ENCODE measurements at places on chromosomes 4 and X.

GRCh38 chr4:26319949-26320537 is 771 bp upstream of the RBPJ start:
- DNase-seq: no peak

DNA sequence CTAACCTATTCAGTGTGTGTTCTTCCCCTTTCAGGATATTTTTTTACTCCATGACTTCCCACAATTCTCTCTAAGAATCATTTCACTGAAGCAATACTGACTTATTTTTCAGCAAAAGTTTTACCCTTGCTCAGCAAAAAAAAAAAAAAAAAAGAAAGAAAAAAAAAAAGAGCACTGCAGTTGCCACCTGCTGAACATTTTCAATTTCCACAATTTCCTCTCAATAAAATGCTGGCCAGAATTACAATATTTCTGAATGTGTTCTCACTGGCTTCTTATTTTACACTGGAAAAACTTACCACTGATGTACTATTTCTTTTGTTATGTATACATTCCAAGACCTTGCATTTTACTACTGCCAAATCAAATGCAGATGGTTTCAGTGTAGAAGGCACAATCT is 210.4 kb downstream of the PAPSS1 start:
- DNase-seq: no peak

GRCh38 chr4:56619160-56619559 is 61.9 kb downstream of the HOPX start:
- DNase-seq: no peak

GRCh38 chrX:118904218-118904617 is 70.2 kb upstream of the LONRF3 start:
- DNase-seq: no peak

DNA sequence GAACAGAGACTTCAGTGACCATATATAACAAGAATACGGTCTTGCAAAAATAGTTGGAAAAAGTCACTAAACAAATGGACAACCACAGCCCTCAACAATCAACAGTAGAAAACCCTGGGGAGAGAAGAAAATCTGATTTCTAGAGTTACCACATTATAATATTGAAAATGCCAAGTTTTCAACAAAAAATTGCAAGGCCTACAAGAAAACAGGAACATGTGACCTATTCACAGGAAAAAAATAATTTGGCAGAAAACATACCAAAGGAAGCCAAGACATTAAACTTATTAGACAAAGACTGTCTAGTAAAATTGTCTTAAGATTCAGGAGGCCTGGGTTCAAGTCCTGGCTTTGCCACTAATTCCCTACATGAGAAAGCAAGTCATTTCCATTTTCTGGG is 64.7 kb downstream of the ARHGEF9 start:
- no peak for DNase-seq

DNA sequence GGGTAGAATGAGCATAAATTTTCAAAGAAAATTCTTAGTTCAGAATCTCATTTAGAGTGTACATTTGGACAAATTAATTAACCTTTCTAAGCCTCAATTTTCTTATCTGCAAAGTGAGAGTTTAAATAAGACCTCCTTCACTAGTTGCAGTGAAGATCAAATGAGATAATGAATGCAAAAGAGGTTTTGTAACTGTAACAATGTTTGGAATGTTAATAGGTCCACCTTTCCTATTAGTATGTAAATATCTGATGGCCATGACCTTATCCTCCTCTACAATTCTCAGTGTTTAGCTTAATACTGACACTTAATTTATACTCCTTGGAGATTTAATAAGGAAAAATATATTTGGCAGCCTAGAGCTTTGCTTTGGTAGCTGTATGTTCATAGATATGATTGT is 138.8 kb downstream of the GABRG1 start:
- no peak for DNase-seq

DNA sequence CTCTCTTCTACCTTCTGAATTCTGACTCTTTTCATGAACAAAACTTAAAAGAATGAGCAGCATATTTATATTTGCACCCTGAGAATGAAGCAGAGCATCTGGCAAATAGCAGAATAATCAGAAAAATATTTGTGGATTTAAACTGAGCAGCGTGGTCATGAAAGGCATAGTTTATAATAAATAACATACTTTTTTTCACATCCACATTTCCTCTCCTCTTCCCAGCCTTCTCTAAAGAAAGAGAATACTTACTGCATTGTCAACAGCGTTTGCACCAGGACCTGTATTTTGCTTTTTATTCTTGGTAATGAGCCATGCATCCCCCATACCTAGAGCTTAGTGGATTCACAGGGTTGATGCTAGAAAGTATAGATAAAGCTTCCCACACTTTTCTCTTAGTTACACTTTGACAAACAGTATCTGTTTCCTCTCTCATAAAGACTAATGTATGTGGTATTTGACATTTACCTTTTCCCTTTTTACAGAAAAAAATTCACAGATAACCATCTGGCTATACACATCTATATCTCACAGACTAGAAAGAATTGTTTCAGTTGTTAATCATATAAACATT is 131.5 kb downstream of the PRSS12 start:
- no peak for DNase-seq

DNA sequence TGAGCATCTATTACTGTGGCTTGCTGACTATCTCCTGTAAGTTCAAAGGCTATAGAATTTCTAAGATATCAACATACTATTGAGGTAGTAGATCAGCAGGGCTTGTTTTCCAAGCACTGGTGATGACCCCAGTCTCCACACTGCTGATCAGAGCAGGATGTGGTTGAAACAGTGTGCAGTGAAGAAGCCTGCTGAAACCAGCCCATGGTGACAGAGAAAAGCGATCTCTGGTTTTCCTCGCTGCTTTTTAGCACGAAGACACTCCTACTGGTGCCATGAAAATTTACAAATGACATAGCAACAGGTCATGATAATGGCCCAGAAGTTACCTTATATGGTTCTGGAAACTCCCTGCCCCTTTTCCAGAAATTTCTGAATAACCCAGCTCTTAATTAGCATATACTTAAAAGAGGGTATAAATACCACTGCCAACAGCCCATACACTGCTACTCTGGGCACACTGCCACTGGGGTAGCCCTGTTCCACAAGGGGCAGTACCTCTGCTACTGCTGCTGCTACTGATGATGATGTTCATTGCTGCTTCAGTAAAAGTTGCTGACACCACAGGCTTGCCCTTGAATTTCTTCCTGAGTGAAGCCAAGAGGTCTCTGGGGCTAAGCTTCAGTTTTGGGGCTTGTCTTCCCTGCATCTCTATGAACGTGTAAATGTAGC is 1689.5 kb upstream of the PCDH10 start:
- DNase-seq: no peak

DNA sequence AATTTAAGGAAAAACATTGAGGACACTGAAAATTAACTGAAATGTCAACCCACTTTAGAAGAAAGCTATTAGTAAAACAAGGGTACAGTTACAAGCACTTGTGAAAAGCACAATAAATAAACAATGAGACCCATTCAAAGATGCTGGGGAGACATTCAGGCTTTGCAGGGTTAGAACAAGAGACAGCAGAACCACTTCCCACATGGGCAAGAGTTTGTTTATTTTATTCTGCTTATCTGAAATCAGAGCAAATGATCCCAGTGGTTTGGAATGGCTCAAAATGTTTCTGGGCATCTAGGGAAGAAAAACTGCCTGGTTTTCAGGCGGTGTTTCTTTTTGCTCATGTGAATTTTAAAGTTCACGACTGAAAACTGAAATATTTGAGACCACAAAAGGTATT is 42.4 kb downstream of the PPP3CA start:
- DNase-seq: no peak

- no peak for DNase-seq
Observed at GRCh38 chrX:48695534-48695896, 1.0 kb upstream of the SUV39H1 start.

DNA sequence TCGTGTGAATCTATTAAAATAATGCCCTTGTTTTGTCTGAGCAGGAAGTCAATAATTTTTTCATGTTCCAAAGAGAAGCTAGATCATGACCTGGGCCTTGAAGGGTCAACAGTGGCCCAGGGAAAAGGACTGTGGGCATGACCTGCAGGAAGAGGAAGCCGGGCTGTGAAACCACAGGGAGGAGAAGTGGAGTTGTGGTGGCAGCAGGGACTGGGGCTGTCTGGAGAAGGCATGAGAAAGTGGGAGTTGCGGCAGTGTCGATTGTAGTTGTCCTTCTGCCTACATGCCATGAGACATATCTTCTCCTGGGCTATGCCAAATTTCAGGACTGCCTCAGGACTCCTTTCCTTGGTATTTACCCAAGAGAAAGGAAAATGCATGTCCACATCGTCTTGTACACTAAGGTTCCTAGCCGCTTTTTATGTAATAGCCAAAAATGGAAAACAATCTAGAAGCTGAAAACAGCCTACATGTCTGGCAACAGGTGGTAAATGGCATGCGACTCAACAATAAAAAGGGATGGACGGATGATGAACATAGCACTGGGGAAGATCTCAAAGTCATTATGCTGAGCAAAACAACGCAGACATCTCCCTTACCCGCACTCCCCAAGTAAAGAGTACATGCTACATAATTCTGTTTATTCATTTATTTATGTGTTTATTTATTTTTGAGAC is 13.6 kb upstream of the PTTG2 start:
- DNase-seq: no peak

DNA sequence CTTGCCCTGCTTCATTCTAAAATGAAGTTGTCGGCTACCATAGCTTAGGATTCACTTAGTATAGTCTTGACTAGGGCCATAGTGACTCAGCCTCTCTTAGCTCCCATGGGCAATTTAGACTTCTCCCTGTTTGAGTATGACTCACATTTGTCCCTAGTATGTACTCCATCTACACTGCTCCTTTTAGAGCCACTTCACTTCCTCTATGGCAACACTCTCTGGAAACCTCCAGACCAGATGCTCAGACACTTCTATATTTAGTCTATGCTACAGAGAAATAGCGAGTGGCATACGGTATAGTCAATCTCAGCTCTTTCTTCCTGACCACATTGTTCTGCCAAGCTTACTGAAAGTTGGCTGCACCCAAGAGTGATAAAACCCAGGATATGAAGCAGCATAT is 11.2 kb downstream of the MEPE start:
- no peak for DNase-seq

DNA sequence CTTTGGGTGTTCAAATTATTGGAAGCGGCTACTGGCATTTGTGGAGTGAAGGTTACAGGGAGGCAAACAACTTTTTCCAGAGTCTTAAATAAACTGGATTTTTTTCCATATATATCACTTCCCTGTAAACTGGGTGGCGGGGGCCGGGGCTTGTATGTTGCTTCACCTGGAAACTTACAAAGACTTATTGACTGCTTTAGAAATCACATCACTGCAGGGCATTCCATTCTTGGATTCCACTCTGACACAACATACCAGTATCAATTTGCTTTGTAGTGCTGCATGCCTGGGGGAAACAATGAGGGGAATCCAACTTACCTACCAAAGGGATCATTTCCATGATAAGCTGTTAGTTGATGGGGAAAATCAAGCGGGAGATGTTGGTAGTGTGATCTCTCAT is 21.7 kb upstream of the FAM156A start:
- no peak for DNase-seq

- DNase-seq: no peak
Observed at GRCh38 chr4:42397635-42398170, 415 bp downstream of the SHISA3 start.

DNA sequence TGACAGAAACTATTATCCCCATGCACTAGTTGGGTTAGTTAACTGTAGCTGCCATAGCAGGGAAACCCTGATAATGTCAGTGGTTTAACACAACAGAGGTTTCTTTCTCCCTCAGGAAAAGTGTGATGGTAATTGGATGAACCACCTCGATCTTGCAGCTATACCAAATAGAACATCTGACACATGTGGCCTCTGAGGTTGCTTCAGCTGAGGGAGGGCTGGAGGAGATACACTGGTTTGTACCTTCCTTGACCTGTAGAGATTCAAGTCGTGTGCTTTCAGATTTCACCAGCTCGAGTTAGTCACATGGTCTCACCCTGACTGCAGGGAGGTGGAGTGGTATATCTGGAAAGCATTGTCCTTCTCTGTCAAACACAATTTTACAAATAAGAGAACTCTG is 147.2 kb upstream of the SFRP2 start:
- no peak for DNase-seq

DNA sequence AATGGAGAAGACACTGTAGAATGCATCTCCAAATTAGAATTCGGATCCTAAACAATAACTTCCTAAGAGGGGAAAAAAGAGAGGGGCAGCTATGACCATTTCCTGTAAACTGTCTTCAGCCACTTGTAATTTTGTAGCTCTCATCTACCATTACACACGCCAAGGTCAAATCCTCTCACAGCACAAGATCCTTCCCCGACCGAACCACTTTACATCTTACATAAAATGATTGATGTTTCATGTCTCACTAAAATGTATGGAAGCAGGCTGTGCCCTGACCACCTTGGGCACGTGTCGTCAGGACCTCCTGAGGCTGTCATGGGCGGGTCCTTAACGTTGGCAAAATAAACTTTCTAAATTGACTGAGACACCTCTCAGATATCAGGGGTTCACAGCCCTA is 24.1 kb upstream of the PBDC1 start:
- no peak for DNase-seq

GRCh38 chr4:3433138-3433869 is 8.5 kb upstream of the HGFAC start:
- no peak for DNase-seq

DNA sequence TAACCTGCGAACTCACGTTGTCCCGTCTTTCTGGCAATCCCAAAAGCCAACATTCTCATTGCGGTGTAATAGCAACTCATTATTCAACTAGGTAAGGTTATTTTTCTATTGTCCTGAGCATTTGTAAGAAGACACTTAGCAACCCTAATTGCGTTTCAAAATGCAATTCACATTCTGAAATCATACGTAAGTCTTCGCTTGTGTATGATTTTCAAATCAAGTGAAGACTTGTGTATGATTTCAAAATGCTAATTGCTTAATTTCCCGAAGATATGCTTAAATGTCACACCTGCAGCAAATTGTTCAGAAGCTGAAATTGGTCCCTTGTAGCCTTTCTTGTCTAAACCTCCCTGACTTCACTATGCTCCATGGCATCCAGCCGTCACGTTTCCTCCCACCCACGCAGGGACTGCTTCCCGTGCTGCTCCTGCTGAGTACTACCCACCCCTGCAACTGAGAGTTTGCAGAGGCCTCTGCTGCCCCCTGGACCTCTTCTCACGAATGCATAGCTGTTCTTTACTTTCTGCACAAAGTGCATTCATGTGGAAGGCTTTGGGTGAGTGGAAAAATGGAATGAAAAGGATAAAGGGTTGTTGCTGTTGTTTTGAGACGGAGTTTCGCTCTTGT is 40.8 kb upstream of the CLDN24 start:
- DNase-seq: peak; percentile 7

All from pulmonary artery endothelial cell (primary cell).